ENCODE measurements at places on chromosomes 3 and 15.
A peak's percentile ranks its signal among the peaks of the same experiment; 100 is the strongest.

DNA sequence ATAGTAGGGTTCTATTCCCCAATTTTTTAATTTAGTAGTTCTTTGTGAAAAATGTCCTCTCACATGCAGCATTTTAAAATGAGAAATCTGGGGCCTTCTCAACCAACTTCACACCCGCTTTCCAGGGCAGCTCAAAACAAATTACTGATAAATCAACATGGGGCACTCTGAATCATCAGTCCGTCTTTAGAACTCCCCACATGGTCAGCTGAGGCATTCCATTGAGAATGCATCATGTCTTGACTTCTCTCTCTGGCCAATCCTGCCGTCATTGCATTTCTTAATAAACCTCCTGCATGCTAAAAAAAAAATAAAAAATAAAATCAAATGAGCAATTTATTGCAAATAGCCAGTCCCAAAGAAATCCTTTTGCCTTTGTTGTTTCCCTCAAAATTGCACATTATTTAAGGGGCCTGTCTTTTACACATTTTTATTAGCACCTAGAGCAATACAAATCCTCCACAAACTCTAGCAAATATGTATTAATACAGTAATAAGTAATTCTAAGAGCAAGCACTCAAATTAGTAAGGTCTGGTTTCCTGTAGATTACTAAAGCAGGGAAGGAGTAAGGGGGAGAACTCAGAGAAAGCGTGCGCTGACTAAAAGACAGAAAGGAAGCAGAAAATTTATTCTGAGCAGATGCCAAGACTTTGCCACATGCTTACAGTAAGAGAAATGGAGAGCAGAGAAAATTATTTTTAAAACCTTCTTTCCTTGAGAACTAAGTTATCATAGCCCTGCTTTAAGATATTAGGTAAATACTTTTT lies 175.7 kb downstream of the TNIK start:
- DNase-seq: peak; percentile 35

GRCh38 chr3:63764511-63764910 lies 54.6 kb upstream of the C3orf49 start:
- no peak for DNase-seq

DNA sequence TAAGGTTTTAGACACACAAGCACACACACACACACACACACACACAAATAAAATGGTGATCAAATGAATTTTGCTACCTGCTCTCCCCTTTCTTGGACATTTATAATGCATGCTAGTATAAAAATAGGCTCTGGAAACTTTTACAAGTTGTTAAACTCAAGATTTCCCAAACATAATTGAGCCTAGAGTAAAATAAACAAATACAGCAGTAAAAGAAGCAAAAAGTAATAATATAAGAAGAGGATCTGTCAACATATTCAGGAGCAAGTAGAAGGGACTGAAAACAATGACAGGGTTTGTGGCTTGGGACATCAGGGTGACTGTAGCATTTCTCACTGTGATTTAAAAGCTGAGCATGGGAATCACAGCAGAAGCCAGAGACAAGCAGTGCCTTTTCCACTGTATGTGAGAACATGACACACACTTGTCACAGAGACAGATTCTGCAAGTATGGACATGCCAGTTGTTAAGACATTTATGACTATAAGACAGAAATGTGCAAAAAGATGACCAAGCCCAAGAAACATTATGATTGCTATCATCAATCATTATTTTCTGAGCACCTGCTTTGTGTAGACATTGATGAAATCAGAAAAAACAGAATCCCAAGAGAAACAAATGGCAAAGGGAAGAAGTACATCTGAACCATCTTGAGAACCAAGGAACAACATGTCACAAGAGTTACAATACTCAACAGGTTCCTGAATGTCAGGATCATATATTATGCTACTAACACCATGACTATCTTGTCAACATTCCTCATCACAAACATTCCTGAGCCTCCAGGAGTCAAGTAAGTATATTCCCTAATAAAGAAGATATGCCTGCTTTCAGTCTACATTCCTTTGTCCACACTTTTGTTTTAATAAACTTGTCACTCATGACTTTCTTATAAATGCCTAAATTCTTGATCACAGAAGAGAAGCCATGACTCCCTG lies 7.1 kb downstream of the THRB start:
- DNase-seq: no peak

- DNase-seq: no peak
Measured at GRCh38 chr15:95937128-95937528, 393.4 kb upstream of the NR2F2 start.

DNA sequence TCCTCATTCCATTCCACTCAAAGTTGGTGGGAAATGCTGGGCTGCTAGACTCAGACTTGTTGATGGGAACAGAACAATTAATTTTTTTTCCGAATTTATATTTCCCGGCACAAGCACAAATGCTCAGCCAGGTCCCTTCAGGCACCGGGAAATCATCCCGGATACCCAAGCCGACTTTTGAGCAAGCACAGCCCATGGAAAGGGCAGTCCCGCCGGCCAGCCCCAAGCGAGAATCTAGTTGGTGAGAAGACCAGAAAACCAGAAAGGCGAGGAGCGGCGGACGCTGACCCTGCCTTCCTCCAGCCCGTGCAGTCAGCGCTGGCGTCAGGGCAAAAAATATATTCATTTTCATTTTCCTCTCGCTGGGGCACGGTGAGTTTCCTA lies 763 bp upstream of the ZIC4 start:
- DNase-seq: no peak

GRCh38 chr3:16085410-16085809 lies 89.1 kb upstream of the GALNT15 start:
- DNase-seq: no peak

- peak; percentile 77 for DNase-seq
Measured at GRCh38 chr3:141498598-141499223, 11.9 kb downstream of the RASA2 start.

GRCh38 chr3:170614214-170614966 lies 28.5 kb upstream of the SLC7A14 start:
- DNase-seq: peak; percentile 15

- no peak for DNase-seq
Measured at GRCh38 chr15:35987056-35987455, 441.1 kb upstream of the DPH6 start.

GRCh38 chr3:51708216-51708845 lies 1.5 kb downstream of the GRM2 start:
- DNase-seq: no peak

- no peak for DNase-seq
Measured at GRCh38 chr15:48358229-48359152, 27.3 kb downstream of the DUT start.

DNA sequence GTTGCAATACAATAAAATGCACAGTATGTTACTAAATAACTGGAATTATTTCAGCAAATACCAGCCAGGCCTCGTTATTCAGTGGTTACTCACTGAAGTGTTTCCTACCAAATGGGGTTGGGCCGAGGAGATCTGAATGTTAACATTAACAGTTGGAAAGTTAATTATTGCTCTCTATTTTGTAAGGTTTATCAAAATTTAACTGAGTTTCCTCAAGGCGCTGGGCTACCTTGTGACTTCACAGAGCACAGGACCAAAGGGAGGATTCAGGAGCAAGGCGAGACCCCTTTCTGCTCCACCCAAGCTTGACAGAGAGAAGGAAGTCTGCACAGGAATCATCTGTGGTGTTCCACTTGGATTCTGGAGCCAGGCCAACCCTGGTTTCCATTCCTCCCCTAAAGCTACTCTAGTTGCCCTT lies 21.6 kb downstream of the ADAMTS9 start:
- peak; percentile 30 for DNase-seq

DNA sequence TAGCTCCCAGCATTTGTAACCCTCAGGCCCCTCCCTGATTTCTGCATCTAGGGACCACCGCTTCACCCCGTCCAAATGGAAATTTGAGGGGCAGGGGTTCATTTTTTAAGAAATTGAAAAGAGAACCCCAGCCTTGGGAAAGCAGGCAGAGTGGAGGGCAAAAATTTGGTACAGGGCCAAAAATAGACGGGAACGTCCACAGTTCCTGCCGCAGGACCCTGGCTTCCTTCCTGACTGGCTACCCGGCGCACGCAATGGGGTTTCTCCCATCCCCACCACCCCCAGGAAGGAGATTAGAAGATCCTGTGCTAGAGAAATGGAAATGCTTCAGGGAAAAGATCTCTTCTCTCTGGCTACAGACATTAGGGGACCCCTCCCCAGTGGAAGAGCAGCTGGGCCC lies 20.9 kb downstream of the GP9 start:
- DNase-seq: no peak

DNA sequence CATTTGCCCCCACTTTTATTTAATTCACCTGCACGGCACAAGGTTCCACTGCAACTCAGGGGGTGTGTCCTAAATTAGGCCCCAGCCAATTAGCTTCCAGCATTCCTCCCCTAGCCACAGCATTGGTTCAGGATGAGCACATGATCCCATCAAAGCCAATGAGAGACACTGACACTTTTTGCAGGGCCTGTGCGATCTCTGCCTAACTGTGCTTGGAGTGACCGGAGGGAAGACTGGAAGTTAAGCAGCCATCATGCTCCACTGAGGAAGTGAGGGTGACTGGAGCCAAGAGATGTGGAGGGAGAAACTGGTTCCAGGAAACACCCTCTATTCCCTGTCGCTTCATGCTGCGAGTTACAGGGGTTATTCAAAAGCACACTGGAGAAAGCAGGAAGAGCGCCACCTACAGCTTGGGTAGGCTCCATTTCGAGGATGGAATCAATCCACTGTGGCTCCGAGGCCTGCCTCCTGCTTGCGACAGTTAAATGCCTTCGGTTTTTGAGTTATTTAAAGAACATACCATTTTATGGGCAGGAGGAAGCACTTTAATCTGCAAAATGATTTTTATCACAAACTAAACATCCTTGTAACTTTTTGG lies 122.2 kb upstream of the WNT5A start:
- DNase-seq: no peak

GRCh38 chr3:167920747-167921146 lies 175.0 kb downstream of the GOLIM4 start:
- DNase-seq: no peak

DNA sequence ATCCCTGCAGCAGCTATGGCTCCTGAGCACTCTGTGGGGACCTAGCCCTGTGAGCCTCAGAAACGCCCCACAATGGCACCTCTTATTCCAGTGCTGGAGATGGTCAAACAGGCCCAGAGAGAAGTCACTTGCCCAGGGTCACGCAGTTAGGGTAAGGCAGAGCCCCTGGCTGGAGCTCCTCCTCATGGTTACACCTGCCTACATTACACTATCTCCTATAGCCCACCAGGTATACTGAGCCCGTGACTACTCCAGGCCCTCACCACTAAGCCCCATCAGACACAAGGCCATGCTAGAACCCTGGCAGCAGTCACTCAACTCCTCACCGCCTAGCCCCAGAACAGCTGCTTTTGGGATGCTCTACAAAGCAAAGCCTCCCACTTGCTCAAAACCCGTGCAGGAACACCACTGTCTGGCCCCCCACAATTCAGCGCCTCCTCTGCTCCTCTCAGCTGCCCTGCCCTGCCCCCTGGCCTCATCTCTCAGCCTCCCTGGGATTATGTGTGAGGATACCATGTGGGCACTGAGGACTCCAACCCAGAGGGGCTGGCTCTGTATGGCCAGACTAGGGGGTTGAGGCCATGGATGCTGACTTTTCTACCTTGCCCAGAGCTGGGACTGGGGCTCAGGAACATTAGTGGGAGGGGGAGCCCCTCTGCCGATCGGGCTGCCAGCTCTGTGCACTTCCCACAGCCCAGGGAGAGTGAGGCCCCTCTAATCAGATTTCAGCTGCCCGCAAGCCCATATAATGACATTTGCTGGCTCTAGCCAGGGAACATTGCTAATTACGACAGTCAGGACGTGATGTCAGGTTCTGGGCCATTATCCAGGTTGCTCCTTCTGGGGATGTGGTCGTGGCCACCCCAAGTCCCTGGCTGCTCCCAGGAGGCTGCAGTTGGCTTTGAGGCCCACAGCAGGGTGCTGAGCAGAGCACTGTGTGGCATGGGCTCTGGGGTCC lies 4.0 kb downstream of the NT5DC2 start:
- DNase-seq: no peak

DNA sequence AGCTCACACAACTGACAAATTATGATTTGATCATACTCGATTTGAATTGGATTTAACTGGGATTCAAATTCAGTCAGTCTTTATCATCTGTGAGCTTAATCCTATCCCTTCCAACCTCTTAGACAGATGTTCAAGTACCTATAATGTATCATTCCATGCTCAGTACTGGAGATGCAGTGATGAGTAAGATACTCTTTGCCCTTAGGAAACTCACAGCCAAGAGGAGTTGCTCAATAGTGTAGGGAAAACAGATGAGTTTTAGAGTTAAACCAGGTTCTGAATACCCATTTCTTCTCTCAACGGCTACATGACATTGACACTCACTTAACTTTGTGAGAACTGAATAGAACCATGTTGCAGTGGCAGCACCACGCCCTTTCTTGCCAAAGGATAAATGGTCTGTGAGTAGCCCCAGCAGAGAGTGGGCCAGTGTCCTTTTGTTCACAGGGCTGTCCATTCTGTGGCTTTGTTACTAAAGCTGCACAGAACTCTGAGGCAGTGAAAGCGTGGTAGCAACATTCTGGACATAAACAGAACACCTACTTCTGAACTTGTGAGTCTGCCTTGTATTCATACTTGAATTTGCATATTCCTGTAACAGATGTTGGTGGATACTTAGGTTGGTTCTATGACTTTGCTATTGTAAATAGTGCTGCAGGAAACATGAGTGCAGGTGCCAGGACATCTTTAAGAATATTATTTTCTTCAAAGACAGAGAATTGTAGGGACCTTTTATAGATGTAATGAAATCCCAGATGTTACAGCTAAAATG lies 91.6 kb downstream of the RASA2 start:
- no peak for DNase-seq

DNA sequence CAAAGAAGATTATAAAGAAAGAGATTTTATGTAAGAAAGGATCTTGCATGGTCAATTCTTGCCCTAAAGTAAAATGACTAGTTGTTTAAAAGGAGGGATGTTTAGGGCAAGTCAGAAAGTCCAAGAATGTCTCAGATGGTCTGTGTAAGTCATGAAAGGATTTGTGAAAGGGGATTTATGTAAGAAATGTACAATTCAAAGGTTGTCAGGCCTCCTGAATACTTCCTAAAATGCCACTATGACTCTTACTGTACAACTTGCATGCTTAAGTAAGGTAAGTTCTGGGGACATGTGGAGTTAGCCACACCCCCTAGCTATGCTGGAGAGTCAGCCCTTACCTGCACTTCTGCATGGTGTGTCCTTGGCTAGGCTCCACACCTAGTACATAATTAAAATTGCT lies 328.9 kb upstream of the TGFBR2 start:
- no peak for DNase-seq

GRCh38 chr15:89381331-89381730 lies 46.7 kb upstream of the POLG start:
- DNase-seq: no peak

DNA sequence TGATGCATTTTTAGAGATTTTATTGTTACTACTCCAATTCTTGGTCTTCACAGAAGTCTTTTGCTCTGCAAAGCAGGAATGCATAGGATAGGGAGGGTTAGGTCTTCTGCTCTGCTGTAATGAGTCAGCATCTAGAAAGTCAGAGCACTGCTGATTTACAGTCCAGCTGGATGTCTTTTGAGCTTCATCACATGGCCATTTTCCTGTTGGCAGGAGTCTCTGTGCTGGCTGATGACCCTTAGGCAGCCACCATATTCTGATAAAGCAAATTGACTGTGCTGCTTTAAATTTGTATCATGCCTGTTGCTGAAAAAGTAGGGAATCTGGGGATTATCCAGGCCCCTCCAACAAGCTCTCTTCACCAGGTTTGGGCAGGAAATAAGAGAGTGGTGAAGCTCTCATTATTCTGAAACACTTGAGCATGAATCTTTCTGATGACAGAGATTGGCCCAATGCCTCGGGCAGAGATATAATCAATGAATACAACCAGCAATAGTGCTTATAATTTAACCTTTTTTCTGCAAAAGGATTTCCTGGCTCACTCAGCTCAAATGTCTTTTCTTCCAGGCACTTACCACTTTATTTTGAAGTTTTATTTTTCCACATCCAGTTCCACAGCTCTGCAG lies 9.7 kb upstream of the CRBN start:
- no peak for DNase-seq

Measured in mucosa of gallbladder (tissue), 1 donor.